Head of caudate nucleus (tissue), 42 donors: ENCODE measurements at places on chromosomes 2 and 18.

DNA sequence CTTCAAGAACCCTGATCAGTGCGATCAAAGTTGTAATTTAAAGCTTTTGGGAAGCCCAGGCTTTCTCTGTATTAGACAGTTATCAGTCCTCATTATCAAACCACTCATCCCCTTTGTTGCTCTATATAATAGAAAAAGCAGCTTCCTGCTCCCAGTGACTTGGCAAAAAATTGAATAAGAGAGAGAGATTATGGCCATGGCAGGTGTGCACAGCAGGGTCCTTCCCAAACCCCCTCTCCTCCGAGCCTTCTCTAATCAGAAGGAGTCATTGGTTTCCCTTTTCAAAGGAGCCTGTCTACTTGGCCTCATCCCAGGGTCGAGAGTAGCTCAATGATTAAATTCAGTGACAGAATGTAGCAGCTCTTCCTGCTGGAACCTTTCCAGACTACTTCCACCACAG, 81.5 kb downstream of the SEMA4F start:
- DNase-seq = no peak

DNA sequence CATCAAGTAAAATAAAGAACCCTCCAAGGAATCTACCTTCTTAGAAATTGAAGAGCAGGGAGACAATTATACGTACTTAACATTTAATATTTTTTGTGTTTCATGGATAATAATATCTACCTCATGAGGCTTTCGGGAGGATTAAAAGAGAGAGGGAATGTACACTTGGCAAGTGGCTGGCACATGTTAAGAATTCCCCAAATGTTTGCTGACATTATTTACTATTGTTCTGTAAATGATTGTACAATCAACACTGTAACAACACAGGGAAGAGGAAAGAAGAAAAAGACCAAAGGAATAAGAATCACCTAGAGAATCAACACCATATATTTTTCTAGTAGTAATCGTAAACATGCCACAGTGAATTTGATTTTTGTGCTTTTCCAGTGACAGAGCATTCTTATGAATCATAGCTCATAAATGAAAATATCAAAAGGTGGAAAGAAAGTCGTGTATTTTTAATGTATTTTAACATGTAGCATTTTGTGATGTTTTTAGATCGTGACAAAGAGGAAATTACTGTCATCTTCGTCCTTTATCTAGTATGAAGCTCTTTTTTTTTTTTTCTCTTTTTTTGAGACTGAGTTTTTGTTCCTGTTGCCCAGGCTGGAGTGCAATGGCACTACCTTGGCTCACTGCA, 67.3 kb downstream of the B3GNT2 start:
- no peak for DNase-seq

DNA sequence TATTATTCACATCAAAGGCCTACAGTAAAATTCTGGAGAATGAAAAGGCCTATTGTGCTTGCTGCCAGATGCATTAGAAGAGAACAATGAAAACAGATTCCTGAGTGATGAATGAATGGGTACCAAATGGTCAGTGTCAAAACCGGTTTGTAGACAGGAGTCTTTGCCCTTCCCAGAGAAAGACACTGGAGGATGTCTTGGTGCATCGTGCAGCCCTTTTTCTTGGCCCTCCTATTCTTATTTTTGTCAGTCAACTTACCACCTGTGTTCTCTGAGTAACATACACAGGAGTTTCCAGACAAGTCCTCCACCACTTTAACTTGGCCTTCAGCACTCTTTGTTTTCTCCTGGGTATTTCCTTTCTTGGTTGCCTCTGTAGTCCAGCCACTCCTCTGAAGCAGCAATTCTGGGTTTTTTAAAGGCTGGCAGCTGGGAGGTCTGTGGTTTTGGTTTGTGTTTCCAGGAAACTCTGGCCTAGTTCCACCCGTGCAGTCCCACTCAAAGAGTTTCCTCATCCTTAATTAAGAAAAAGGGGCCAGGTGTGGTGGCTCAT, 29.4 kb downstream of the PSTPIP2 start:
- no peak for DNase-seq

DNA sequence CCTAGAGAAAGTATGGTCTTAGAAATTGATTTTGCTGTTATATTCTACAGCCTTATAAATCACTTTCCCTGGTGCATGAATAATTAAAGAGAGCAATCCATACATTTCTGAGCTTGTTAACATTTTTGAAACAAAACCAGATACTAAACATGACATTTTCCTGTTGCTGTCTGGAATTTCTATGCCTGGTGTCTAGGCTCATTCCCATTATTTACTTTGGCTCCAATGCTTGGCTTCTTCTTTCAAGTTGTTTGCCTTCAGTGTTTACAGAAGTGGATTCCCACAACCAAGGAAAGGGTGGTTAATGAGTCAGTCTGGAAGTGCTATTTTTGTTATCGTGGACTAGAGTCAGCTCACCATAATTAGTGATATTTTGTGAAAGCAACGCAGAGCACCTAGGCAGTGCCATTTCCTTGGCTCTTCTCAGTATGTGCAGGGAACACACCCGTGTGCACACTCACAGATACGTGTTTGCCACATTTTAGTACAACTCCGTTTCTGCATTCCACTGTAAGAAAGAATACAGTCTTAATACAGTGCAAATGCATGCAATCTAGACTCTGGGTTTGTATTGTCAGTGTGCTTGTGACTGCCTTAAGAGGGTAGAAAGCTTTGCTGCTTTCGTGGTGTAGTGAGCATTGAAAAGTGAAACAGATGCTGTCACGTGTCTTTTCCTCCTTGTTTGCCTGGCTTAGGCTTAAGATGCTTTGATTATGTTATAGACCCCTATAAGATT, 185.0 kb upstream of the RASGRP3 start:
- no peak for DNase-seq

- no peak for DNase-seq
Observed at GRCh38 chr18:12420821-12421421, 13.2 kb downstream of the PRELID3A start.

GRCh38 chr2:182064019-182064778, 78.5 kb downstream of the PPP1R1C start:
- no peak for DNase-seq

- no peak for DNase-seq
Observed at GRCh38 chr2:191571163-191571769, 106.7 kb upstream of the NABP1 start.

DNA sequence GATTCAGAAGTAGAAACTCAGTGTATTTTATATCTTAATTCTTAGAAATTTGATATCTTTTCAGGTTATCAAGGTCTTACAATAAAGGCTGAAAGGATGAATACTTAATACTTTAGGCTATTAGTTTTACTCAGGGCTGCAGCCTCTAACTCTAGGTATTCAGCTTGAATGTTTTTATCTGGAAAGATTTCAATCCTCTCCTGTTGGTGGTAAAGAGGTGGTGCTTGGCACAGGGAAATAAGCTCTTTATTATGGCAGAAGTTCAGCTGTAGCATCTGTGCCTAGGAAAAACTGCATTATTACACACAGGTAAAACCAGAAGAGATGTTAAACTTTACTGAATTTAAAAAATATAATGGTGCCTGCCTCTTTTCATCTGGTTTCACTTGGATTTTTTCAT, 11.1 kb downstream of the ACVR2A start:
- DNase-seq = no peak

DNA sequence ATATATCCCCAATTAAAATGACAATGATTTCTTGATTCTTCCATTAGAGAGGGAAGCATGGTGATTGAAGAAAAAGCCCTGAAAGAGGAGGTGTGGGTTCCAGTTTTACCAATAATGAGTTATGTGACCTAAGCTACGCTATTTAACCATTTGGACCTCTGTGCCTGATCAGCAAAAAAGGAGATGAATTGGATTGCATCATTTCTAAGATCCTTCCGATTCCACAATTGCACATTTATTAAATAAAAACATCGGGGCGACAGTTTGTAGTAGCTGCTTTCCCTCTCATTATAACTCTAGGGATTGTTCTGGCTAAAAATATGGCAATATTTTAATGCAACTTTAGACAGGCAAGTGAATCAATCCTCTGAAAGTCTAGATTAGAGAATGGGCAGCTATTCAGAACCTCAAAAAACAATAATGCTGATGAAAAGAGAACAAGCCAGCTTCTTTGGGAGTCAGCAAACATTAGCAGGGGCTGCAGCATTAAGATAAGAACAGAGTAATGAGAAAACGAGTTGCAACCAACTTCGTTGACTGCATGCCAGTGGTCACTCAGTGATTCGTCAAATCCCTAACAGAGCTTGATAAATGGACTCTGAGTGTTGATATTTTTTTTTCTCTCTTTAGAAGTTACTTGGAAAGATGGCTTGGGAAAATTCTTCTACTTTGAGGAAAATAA, 301.2 kb downstream of the AGPS start:
- DNase-seq = no peak
